Stimulated activated CD8-positive, alpha-beta memory T cell treated with anti-CD3 and anti-CD28 coated beads, Interleukin-15, amount 100 ng/mL, for 4 hours (primary cell): ENCODE measurements at places on chromosomes 1 and 21.

GRCh38 chr1:201561195-201561564, 22.3 kb downstream of the NAV1 start:
- no peak for DNase-seq

DNA sequence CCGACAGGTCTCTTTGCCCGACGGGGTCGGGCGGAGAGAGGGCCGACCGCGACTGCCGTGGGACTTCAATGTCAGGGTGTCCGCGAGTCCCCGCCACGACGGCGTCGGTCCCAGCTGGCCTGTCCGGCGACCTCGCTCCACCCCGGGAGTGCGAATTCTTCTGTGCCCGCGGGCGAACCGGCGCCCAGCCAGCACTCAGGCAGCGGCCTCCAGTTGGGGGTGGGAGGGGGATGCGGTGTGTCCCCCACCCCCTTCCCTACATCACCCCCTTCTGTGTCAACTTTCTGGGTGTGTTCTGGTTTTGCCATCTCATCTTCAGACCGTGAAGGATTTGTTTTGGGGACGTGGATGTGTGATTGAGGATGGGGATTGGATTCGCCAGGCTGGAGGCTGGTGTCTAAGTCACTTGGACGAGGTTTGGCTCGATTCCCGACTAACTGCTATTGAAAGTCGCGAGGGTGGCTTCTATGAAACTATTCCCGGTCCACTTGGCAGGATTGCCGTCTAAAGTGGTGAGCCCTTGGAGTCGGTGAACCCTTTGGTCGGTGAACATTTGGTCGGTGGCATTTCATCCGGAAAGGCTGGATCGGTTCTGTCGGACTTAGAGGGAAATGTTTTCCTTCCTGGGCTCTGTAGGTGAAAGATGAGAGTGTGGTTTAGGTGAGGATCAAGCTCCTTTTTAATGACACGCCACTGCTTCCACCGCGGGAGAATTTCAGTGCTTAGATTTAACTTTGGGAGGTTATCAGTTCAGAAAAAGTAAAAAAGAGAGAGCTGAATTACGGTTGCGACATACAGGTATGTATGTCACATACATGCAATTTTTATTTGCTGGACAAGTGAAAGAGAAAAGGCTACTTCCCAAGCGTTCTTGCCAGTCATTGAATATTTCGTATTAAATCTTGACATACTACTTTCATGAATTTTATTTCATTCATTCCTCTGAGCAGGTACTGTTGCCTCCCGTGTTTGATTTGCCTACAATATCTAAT, 771 bp downstream of the ABCD3 start:
- DNase-seq = no peak

- DNase-seq = no peak
These were observed 6.6 kb upstream of the IFFO2 start for GRCh38 chr1:18962855-18963737.

DNA sequence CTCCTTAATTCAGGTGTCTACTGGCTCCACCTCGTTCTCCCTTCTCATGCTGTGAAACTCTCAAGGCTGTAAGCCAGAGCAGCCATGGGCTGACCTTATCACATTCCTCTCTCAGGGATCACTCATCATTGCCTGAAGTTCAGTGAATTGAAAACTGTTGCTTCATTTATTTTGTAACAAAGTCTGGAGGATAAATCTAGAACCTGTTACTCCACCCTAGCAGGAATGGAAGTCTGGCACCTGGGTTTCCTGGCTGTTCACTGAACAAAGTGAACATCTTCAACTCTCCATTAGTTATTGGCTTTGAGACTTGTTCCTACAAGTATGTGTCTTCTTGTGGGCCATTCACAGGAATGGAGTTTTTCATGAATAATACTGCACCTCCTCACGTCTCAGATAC, 584.1 kb downstream of the PTPRU start:
- no peak for DNase-seq

GRCh38 chr1:107145637-107146036, 4.8 kb downstream of the NTNG1 start:
- DNase-seq = no peak

DNA sequence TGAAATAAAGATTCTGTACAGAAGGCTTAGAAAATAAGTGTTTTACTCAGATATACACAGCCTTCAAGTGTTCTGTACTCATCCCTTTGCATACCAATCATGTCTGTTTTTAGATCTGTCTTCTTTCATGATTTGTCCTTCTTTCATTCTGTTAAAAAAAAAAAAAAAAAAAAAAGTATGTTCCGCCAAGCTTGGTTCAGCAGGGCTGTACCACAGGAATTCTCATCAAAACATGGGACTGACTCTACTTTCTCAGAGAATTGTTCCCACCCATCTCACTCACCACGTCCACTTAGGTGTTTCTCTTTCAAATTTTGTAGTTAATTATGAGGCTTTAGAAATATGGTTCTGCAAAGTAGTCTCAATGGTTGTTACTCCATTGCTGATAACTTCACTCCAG, 119.0 kb downstream of the AK5 start:
- DNase-seq = no peak

GRCh38 chr1:29123887-29124365, at the start of gene TMEM200B:
Gene TMEM200B (minus strand): TSS chr1:29123903. CDS start chr1:29121828, 2,075 bp downstream.
- DNase-seq = no peak

DNA sequence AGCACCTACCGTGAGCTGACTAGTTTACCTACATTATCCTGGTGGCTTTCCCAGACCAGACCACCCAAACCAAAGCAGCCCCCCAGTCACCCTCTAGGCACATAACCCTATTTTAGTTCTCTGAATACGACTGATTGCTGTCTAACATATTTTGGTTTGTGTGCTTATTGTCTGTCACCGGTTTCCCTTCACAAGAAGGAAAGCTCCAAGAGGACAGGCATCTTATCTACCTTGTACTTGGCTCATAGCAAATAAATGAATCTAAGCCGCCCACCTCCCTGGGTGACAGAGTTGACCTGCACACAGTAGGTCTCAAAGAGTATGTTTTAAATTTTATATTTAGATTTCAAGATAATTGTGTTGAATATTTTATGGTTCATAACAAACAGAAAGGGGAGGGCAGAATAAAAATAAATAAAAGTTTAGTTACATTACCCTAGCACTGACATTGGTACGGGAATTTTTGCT, 904 bp upstream of the PRDX6 start:
- DNase-seq = no peak

GRCh38 chr1:204152310-204153044, 633 bp upstream of the ETNK2 start:
- no peak for DNase-seq

DNA sequence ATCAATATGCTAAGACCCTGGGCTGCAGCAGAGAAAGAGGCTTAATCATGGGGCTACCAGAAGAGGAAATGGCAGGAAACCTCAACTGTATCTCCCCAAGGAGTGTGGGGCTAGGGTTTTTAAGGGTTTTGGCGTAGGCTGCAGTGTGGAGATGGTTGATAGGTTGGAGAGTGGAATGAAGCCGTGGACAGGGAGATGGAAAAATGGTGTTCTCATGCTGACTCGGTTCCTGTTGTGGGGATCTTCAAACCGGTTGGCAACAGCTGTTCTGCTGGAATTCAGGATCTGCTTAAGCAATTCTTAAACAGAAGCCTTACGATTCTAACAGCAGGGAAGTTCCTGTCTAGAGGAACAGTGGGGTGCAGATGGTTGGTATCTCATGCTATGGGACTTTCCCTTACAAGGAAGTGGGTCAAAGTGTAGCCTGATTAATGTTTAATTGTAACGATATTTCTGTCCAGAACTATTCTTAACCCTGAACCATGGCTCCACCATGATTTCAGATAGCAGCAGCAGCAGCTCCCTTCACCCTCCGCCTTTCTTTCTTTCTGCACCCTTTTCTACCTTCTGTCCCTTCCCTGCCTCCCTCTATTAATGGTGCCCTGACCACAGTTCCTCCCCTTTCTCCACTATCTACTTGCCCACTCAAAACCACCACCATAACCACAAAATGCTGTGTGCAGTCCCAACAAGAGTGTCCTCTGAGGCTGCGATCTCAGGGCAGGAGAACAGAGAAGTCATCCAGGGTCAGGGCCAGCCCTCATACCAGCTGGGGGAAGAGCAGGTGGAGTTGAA, 30.8 kb downstream of the RSPH1 start:
- no peak for DNase-seq

GRCh38 chr1:1942753-1943656, 23.9 kb upstream of the TMEM52 start:
- DNase-seq = no peak

GRCh38 chr1:22876359-22877111, 96.1 kb downstream of the LACTBL1 start:
- DNase-seq = no peak

DNA sequence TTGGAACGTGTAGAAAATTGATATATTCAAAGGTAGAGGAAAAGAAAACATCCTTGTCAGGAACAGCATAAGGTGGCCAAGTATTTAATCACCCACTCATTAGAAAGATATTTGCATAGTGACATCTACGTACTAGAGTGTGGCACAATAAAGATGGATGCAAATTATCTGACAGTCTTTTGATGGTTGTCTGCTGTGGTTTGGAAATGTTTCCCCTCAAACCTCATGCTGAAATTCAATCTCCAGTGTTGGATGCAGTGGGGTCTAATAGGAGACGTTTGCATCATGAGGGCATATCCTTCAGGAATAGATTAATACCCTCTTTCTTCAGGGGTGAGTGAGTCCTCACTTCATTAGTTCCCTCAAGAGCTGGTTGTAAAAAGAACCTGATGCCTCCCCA, 34.1 kb upstream of the RUNX1 start:
- DNase-seq = no peak

- DNase-seq = no peak
These were observed 84.8 kb upstream of the ATP1A1 start for GRCh38 chr1:116288201-116288598.

GRCh38 chr1:100936194-100936967, 40.5 kb downstream of the SLC30A7 start:
- no peak for DNase-seq

- no peak for DNase-seq
These were observed 60.0 kb upstream of the KCTD3 start for GRCh38 chr1:215507119-215507518.
